Stimulated activated CD4-positive, alpha-beta T cell treated with anti-CD3 and anti-CD28 coated beads, Interleukin-15, amount 100 ng/mL, for 1 hour (primary cell): ENCODE measurements at places on chromosomes 12 and 14.

GRCh38 chr12:90250042-90250441 lies 541.4 kb upstream of the ATP2B1 start:
- DNase-seq: no peak

DNA sequence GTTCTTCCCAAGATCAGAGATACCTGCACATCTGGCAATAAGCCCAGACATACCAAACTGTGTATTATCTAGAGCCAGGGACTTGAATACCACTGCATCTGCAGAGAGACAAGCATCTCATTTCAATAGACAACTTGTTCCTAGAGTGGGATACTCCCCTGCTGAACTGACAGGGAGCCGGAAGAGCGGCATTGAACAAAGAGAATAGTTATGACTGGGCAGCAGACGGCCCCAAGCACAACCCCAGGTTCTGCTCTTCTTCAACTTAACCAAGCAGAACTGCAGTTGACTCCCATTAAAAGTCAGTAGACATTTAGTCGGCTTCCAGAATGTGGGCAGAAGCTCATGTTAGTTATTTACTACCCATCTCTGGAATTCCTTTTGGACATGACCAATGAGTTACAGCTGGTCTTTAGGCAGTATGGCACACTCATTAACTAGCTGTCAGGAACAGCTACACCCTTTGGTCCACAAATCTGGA lies 112.9 kb downstream of the HMGA2 start:
- DNase-seq: no peak

GRCh38 chr12:99261256-99261655 lies 386.3 kb upstream of the GARIN6 start:
- DNase-seq: no peak

- no peak for DNase-seq
Measured at GRCh38 chr14:74771399-74771798, 8.3 kb downstream of the YLPM1 start.

- no peak for DNase-seq
Measured at GRCh38 chr12:51108136-51108535, 24.7 kb upstream of the CSRNP2 start.

DNA sequence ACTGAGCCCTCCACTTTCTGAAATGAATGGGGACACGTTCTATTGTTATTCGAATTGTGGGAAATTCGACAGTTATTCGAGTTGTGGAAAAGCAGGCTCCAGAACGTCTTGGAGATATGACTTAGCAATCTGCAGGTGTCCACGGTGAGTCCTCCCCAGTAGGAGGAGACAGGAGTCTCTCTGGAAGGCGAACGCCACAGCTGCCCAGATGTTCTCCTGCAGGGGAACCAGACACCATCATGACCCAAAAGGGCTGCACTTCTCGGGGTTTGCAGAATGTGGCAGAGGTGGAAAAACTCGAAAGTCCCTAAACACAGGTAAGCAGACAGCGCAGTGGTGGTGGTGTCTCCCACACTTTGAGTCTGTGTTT lies 363.6 kb upstream of the SFSWAP start:
- DNase-seq: no peak

- no peak for DNase-seq
Measured at GRCh38 chr12:50806176-50806575, 36.5 kb upstream of the TMPRSS12 start.

DNA sequence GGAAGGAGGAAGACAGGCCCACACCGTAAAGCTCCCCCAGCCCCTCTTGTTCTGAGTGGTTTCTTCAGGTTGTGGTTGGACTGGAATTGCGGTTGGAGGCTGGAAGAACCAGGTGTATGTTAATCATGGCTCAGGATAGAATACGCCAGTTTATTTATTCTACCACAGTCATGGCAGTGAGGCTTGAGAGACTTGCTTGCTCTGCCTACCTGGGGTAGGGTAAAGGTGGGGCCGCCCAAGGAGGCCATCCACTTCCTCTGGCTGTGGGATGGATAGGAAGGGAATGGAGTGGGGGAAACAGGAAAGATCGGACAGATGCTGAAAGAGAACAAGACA lies 8.1 kb downstream of the SHMT2 start:
- no peak for DNase-seq

DNA sequence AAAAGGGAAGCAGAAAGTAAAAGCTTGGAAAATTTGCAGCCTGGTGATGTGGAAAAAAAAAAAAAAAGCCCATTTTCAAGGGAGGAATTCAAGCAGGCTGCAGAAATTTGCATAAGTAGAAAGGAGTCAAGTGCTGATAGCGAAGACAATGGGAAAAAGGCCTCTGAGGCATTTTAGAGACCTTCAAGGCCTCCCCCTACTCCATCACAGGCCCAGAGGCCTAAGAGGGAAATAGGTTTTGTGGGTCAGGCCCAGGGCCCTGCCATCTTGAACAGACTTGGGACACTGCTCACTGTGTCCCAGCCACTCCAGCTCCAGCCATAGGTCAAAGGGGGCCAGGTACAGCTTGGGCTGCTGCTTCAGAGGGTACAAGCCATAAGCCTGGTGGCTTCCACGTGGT lies 13.8 kb upstream of the PRKD1 start:
- no peak for DNase-seq

DNA sequence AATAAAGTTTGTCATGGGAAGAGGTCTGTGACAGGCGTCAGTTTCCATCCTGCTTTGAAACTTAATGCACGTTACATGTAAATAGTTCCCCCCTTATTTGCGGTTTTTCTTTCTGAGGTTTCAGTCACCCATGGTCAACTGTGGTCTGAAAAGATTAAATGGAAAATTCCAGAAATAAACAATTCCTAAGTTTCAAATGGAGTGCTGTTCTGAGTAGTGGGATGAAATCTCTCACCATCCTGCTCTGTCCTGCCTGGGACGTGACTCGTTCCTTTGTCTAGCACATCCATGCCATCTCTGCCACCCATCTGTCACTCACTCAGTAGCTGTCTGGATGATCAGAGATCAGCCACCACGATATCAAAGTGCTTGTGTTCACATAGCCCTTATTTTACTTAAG lies 51.3 kb upstream of the DICER1 start:
- DNase-seq: no peak
